ENCODE measurements at places on chromosomes 11 and 22.

- peak; percentile 7 for DNase-seq
These were observed 2.5 kb upstream of the CALCA start for GRCh38 chr11:14974515-14975251.

- DNase-seq = no peak
These were observed 262.2 kb downstream of the BRD1 start for GRCh38 chr22:49565516-49565855.

DNA sequence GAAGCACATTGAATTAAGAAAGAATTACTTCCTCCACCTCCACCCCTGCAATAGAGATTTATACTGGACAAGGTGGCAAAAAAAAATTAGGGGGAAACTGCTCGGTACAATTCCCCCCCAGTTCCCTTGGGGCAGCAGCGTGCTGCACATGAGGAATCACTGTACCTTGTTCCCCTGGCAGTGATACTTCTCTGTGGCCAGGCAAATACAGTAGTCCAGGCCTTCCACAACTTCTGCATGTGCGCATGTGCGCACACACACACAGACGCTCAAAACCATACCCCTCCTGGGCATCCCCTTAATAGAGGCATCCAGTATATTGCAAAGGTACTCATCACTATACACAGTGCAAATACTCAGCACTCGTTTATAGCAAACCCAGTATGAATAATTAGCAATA lies 68.9 kb downstream of the ARFGAP2 start:
- no peak for DNase-seq

- no peak for DNase-seq
These were observed 473 bp downstream of the TXN2 start for GRCh38 chr22:36480941-36481392.

DNA sequence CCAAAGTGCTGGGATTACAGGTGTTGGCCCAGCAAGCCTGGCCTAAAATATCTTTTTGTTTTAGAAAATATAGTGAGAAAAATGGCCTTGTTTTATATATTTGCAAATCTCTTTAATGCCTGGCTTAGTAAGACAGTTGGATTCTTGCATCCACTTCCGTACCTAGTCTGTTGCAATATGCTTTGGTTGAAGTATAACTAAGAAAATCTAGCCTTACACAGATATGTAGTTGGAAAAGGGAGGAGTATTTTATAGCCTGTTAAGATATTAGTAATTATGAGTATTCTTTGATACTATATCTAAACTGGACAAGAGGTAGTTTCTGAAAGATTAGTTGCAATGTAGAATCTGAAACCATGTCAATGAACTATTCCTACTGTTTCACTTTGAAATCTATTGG lies 65.1 kb downstream of the ZNRF3 start:
- no peak for DNase-seq

- no peak for DNase-seq
These were observed 15.9 kb downstream of the MCAT start for GRCh38 chr22:43127166-43127908.

DNA sequence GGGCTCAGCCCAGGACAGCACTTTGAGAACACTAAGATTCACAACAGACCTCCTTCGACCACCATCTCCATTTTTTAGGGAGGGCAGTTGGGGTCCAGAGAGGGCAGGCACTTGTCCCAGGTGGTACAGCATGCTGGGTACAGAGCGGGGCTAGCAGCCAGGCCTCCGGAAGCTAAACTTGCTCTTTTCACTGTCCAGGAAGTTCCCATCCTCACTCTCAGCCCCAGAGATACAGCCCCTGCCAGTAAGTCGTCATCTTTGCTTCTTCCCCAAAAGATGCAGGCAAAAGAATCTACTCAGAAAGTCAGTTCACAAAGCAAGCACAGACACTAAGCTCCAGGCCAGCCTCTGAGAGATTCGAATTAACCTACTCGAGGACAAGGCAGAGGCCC lies 6.7 kb upstream of the RAB3IL1 start:
- no peak for DNase-seq

DNA sequence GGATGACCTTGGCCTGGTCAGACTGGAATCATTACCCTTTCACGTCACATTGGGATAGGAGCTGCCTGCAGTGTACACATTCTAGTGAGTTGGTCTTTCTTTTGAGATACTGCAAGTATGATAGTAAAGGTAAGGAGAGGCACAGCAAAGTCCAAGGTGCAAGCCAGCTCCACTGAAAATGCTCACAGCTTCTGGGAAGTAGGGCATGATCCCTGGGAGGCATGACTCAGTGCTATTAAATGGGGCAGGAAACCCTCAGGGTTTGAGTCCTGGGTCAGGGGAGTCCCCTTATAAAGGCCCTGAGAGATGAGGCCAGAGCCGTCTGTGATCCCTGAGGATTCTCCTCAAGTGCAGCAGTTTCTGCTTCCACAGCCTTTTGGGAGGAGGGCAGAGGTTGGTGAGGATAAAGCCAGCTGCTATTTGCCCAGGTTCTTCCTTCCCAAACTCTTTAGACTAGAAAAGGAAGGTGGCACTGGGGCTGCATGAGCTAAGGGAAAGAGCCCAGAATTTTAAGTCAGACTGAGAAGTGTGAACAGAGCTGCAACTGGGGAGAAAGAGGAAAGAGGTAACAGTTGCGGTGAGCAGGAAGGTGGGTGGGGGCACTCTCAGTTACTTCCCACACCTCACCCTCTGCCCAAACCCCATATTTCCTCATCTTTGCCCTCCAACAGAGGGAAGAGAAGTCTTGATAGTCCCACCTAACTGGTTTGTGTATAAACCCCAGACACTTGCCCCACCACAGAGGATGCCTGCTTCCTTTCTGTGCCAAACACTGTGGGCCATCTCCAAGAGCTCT lies 14.4 kb upstream of the OR52K1 start:
- no peak for DNase-seq

DNA sequence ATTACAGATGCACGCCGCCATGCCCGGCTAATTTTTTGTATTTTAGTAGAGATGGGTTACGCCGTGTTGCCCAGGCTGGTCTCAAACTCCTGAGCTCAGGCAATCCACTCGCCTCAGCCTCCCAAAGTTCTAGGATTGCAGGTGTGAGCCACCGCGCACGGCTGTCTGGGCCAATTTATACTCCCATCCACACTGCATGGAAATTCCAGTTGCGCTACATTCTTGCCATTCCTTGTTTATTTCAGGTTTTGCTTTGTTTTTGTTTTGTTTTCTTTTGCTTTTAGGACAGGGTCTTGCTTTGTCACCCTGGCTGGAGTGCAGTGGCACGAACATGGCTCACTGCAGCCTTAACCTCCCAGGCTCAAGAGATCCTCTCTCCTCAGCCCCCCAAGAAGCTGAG lies 11.0 kb upstream of the CAPRIN1 start:
- DNase-seq = no peak

DNA sequence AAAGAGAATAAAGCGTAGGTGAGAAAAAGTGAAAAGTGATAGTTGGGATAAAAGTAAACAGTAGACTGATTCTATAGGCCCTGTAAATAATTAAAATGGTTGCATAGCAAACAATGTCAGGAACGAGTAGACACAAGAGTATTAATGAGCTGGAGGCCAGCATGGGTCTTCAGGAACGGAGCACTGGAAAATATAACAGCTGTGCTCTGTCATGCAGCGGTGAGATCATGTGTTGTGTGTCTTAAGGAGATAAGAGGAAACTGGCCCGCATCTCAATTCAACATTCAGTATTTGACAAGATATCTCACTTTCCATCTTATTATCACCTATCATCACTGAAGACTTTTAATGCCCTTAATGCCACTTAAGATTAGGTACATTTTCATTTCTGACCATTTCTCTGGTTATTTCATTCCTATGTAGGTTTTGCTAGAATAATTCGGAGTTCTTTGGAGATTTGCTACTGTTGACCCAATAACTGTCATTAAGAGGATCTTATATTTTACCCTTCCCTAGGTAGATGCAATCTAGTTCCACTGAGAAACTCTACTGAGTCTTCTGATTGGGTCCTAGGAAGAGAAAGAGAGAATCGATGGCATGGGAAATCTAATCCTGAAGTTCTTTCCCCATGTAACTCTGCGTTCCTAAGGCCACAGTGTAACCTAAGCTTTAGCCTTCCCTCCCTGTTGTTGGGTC lies 35.5 kb upstream of the VWA5A start:
- DNase-seq = no peak

DNA sequence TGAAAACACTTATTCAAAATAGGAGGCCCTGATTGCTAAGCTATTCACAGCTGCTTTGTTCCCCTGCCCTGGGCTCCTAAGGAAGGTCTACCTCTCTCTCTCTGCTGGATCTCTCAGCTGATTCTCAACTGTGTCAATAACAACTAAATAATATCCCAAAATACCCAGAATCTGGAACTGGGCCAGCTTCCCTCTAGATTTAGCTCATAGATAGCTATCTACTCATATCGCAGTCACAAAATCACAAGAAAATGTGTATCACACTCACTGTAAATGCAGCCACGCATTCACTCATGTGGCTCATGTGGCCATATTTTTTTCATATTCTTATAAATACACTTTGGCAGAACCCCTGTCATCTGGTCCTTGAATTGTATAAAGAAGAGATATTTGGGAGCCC lies 555.1 kb downstream of the OPCML start:
- DNase-seq = no peak

DNA sequence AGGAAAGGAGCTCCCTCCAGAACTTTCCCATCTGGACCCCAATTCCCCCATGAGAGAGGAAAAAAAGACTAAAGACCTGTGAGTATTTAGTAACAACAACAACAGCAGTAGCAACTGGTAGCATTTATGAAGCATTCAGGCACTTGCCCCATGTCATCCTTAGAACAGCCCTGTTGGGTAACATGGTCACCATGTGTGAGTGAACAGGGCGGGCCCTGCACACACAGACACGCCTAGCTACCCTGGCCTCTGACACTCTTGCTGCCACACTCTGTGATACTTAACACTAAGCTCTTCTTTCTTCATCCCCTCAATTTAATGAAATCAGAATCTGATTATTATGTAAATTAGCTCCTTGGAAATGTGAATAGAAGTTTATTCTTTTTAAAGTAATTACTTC lies 26.1 kb upstream of the SLC25A18 start:
- DNase-seq = no peak

- no peak for DNase-seq
These were observed 4.5 kb downstream of the NEAT1 start for GRCh38 chr11:65426839-65427690.

- DNase-seq = peak; percentile 19
These were observed 14.8 kb downstream of the PLAAT3 start for GRCh38 chr11:63599211-63600122.

GRCh38 chr11:62757846-62758788 lies 3.3 kb upstream of the POLR2G start:
- DNase-seq = no peak

- DNase-seq = peak; percentile 75
These were observed 587 bp upstream of the ALDH3B1 start for GRCh38 chr11:68009391-68010089.

GRCh38 chr22:19194766-19195536 lies 16.4 kb upstream of the SLC25A1 start:
- no peak for DNase-seq

All from SW 1271 (cell line).